LoVo (cell line): ENCODE measurements at places on chromosomes 3 and 15.

GRCh38 chr3:186307594-186308221 is 54.3 kb downstream of the DGKG start:
- DNase-seq: peak; percentile 63

GRCh38 chr3:188286087-188286513 is 132.1 kb downstream of the LPP start:
- DNase-seq: no peak

DNA sequence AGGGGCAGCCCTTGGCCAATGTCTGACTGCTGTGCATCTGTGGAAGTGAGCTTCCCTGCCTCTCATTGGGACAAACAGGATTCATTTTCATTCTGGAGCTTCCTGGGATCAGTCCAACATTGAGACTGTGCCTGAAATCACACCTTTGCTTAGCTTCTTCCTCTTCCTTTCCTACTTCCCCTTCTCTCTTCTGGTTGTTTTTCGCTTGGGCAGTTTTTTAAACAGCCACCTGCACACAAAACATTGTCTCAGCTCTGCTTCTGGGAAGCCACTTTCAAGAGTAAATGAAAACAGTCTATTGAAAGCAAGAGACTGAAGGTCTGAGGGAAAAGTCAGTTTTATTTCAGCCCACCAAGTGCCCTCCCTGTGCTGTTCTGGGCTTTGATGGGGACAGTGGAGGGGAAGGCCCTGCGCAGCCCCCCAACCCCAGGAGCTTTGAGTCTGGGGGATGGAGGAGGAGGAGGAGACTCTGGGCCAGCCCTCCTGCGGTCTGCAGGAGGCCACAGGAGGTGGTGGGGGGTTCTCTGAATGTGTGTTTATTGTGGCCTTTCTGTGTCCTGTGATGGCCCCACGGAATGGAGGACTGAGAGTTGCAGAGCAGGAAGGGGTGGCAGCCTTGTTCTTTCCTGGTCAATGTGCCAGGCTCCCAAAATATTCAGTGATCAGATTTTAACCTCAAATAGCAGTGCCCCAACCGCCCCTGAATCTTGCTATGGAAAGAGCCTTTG is 7.8 kb upstream of the ISLR2 start:
- no peak for DNase-seq

DNA sequence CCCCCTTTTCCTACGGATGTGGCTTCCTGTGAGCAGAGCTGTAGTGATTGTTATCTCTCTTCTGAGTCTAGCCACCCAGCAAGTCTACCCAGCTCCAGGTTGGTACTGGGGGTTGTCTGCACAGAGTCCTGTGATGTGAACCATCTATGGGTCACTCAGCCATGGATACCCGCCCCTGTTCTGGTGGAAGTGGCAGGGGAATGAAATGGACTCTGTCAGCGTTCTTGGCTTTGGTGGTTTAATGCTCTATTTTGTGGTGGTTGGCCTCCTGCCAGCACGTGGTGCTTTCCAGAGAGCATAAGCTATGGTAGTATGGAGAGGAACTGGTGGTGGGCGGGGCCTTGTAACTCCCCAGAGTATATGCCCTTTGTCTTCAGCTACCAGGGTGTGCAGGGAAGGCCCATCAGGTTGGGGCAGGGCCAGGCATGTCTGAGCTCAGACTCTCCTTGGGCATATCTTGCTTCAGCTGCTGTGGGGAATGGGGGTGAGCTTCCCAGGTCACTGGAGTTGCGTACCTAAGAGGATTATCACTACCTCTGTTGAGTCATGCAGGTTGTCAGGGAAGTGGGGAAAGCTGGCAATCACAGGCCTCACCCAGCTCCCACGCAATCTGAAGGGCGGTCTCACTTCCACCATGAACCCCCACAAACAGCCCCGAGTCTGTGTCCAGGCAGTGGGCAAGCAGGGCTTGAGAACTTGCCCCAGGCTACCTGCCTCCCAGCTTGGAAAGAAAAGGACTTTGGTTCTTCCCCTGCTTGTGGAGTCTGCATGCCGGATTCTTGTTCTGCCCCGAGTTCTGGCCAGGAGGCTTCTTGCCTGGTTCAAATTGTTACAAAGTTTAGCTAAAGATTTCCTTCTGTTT is 9.0 kb upstream of the ADGRG7 start:
- peak; percentile 15 for DNase-seq

GRCh38 chr3:52880474-52880873 is 16.9 kb downstream of the STIMATE start:
- DNase-seq: no peak

GRCh38 chr15:93036951-93037819 is 51.8 kb downstream of the RGMA start:
- no peak for DNase-seq

GRCh38 chr3:58597770-58598310 is 20.6 kb upstream of the FAM107A start:
- DNase-seq: no peak

GRCh38 chr15:89978914-89979313 is 22.2 kb upstream of the ZNF710 start:
- no peak for DNase-seq

DNA sequence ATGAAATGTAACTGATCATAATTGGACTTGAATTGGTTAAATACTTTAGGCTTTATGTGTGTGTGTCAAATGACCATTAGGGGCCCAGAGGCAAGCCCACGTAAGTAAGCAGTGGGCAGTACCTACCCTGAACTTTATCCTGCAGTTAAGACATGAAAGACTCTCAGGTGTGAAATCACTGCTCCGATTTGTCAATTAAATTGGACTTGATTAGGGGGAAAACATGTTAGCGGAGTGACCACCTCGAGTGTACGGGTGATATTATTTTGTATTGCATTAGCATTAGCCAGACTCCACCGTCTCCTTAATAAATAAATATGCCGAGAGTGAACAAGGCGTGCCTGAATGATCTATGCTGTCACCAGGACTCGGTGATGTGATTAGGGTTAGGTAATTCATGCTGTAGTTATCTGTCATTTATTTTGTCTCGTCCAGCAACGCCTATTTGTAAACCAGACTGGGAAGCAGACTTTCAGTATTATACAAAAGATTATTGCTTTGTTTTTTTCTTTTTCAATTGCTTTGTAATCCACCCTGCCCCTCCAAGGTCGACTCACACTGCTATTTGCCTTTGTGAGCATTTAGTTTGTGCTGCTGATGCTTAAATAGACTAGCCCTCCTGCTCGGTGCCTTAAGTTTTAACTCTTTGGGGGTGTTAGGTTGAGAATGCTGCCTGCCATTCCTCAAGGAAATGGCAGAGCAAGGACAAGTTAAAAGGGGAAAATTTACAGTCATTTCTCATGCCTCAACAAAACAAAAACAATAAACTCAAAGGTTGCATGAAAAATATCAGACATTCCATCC is 1.8 kb downstream of the RBMS3 start:
- no peak for DNase-seq

- no peak for DNase-seq
Measured at GRCh38 chr15:77650265-77650664, 17.6 kb upstream of the LINGO1 start.

DNA sequence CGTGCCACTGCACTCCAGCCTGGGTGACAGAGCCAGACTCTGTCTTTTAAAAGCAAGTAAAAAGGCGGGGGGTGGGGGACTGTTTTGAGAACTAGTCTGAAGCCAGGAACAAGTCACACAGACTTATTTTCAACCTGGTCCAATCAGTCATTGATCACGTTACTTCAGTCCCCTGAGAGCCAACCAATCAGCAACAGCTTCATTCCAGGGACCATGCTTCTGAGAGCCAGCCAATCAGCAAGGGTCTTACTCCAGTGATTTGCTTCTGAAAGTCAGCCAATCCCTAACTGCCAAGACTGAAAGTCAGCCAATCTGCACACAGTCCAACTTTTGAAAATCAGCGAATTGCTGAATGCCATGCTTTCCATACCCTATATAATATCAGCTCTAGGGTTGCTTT is 48.6 kb upstream of the C15orf39 start:
- DNase-seq: peak; percentile 41
